Stimulated activated CD4-positive, alpha-beta T cell treated with anti-CD3 and anti-CD28 coated beads, TNF-alpha, amount 100 ng/mL, for 1 hour (primary cell): ENCODE measurements at places on chromosomes 3 and 15.

DNA sequence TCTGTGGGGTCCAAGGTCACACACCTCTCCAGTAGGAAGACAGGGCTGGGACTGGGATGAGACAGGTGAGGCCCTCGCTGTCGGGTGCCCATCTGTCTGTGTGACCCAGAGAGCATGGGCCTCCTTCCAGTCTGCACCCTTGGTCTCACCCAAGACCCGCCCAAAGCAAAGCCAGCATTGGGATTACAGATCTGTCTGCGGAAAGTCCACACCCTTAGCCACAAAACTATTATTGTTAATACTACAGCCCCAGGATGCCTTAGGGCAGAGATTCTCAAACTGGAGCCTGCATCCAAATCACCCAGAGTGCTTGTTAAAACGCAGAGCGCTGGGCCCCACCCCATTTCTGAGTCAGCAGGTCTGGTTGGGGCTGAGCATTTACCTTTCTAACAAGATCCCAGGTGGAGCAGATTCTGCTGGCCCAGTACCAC, 58.5 kb upstream of the ZNF148 start:
- no peak for DNase-seq

DNA sequence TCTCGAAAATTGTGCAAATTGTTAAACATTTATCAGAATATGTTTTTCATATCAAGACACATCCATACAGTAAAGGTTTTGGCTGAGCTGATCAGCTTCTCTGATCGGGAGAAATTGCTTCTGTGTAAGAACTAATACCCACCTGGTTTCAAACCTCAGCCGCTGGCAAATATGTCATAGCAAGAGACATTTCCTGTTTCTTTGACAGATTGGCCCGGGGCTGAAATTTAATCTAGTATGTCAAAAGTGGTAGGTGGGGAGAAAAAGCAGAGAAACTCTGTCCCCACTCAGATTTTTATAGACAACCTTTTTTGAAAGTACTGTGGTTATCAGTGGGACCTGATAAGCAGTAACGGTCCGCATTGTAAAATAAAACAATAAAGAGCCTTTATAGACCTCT, 88.8 kb upstream of the SLC24A5 start:
- DNase-seq = no peak

- no peak for DNase-seq
These were observed 46.7 kb upstream of the PROK2 start for GRCh38 chr3:71831599-71831998.

DNA sequence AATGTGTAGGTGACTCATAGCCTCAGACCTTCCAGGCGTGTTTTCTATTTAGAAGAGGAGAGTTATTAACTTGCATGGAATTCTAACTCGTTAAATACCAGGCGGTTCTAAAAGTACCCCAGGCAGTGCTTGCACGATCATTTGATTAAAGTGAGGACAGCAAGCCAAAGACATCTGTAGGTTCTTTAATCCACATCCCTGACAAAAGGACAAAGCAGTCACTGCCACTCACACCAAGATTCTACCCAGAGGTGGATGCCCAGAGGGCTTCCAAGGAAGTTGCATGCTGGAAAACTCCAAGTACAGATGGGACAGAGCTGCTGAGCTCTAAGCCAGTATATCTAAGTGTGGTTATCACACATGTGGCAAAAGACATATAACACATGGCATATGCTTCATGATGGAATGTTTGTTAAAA, 372.1 kb downstream of the ROBO2 start:
- no peak for DNase-seq

GRCh38 chr3:153845311-153845710, 275.9 kb upstream of the ARHGEF26 start:
- no peak for DNase-seq

DNA sequence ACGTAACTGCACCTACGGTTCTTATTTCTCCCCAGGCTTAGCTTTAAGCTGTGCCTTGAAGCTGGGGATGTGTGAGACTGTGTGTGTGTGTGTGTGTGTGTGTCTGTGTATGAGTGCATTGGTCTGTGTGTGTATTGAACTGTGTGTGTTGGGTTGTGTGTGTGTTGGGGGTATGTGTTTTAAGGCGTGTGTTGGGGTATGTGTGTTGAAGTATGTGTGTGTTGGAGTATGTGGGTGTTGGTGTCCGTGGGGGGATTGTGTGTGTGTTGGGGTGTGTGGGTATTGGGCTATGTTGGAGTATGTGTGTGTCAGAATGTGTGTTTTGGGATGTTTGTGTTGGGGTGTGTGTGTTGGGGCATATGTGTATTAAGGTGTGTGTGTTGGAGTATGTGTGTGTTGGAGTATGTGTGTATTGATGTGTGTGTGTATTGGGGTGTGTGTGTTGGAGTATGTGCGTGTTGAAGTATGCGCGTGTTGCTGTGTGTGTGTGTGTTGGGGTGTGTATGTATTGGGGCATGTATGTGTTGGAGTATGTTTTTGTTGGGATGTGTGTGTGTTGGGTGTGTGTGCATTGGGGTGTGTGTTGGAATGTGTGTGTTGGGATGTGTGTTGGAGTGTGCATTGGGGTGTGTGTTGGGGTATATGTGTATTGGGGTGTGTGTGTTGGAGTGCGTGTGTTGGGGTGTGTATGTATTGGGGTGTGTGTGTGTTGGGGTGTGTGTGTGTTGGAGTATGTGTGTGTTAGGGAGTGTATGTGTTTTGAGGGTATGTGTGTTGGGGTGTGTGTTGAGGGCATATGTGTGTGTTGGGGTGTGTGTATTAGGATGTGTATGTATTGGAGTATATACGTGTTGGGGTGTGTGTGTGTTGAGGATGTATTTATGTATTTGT, 76.4 kb downstream of the LSM3 start:
- no peak for DNase-seq

- no peak for DNase-seq
These were observed 862.5 kb downstream of the CADM2 start for GRCh38 chr3:85821130-85821756.
